ENCODE measurements at places on chromosomes 5 and 9.
A peak's percentile ranks its signal among the peaks of the same experiment; 100 is the strongest.

DNA sequence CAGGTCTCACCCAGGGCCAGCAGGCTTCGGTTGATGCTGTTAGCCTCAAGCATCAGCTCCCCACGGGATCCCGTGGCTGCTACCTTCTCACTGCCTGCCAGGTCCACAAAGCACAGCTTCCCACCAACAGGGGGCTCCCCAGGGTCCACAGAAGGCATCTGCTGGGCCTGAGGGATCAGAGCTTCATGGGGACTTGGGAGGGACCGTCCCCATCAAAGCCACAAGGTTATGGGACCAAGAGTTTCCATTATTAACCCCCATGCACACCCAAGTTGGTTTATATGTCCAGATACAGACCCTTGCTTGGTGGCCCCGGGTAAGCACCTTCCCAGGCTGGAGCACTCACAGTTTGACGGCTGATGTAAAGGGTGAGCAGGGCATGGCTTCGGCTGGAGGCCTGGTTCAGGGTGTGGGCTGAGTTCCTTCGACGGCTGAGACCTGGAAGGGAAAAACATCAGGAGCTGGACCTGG, 3.0 kb downstream of the KIF12 start:
- DNase-seq = no peak

DNA sequence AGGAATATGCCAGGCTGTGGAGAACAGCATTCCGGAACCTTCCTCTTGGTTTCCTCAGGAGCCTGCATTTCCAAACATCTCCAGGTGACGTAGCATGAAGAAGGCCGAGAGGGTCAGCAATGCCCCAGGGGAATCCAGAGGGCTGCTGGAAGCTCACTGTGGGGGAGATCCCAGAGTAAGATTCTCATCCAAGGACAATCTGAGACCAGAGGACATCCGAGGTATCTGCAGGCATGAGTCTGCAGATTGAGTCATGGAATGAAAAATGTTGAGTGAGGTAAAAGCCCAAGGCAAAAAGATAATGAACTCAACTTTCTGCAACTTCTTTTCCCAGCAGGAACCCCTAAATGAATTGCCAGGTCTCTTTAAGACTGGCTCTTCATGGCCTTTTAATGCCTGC, 73.5 kb downstream of the KIF4B start:
- DNase-seq = no peak

DNA sequence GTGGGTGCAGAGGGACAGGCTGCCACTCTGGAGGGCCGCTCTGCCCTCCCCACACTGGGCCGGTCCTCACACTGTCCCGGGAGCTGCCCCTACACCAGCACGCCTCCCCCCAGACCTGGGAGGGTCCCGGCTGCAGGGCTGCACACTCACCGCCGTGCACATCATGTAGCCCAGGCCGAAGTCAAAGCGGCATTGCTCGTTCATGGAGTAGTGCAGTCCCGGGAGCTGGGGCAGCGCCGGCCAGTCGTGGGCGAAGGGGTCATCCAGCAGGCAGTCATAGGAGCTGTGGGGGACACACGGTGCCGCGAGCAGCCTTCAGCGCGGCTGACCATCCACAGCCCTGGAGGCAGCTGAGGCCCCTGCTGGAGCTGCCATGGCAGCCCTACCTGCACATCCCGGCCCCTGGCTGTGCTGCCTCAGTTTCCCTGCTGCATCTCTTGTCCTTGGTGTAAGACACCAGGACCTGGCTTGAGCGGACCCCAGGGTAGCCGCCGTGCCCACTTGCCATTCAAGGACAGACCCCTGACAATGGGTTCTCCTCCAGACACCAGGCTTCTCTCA, 93.2 kb downstream of the ZNF354C start:
- no peak for DNase-seq

DNA sequence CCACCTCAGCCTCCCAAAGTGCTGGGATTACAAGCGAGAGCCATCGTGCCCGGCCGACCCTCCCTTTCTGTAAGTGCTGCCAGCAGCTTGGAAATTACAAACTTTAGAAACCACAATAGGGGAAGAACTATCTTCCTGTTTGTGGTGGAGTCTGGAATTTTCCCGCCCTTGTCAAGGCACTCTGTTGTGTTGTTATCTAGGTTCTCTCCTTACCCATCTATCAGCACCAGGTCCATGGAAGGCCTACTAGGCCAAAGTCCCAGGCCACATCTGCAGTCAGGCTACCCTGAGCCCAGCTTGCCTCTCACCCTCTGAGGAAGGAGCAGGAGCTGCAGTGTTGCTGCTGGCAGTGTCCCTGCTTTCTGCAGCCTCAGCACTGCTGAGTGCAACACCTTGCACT, 214.9 kb downstream of the MCTP1 start:
- no peak for DNase-seq

DNA sequence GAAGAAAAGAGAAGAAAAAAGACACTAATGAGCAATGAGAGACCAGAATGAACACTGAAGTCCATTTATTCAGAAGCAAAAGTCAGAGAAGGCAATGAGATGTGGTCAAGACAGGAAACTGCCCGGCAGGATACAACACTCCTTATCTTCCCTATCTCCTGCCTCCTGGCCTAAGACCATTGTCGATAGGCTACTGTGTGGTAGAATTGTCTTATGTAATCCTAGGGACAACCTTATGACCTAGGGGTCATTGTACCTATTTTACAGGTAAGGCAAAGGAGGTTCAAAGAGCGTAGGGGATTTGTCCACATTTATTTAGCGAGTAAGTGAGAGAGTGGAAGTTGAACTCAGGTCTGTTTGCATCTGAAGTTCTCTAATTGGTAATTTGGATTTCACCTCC, 63.0 kb upstream of the PTPN3 start:
- DNase-seq = no peak

- no peak for DNase-seq
Measured at GRCh38 chr5:32621256-32621655, 35.9 kb downstream of the SUB1 start.

DNA sequence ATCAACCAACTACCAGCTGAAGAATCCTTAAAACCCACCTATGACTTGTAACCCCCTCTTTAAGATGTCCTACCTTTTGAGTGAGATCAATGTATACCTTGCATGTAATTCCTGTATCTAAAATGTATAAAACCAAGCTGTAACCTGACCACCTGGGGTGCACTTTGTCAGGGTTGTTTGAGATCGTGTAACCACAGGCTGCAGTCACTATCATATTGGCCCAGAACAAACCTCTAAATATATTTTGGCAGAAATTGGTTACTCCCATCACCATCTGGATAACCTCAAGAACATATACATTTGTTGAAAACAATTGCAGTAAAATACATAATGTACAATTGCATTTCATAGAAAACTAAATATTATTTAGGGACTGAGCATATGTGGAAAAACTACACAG, 8.4 kb downstream of the CARNMT1 start:
- DNase-seq = no peak

DNA sequence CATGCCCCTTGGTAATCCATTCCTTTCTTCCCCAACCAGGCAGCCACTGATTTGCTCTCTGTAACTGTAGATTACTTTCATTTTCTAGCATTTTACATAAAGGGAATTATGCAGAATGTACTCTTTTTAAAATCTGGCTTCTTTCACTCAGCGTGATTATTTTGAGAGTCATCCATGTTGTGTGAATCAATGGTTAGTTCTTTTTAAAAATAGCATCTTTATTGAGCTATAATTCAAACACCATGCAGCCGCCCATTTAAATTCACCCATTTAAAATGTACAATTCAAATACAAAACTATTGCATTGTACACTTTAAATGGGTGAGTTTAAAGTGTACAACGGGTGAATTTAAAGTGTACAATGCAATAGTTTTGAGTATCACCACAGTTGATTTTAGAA, 2.3 kb upstream of the OR13J1 start:
- DNase-seq = no peak

- DNase-seq = no peak
Measured at GRCh38 chr5:157570531-157571200, 4.9 kb downstream of the ADAM19 start.

- no peak for DNase-seq
Measured at GRCh38 chr9:68462105-68462775, 78.4 kb downstream of the TMEM252 start.

GRCh38 chr5:72561148-72561972, 54.1 kb upstream of the ZNF366 start:
- no peak for DNase-seq

- no peak for DNase-seq
Measured at GRCh38 chr5:78552729-78553342, 95.7 kb downstream of the LHFPL2 start.

- DNase-seq = no peak
Measured at GRCh38 chr5:139082813-139083498, 115.2 kb downstream of the SIL1 start.

DNA sequence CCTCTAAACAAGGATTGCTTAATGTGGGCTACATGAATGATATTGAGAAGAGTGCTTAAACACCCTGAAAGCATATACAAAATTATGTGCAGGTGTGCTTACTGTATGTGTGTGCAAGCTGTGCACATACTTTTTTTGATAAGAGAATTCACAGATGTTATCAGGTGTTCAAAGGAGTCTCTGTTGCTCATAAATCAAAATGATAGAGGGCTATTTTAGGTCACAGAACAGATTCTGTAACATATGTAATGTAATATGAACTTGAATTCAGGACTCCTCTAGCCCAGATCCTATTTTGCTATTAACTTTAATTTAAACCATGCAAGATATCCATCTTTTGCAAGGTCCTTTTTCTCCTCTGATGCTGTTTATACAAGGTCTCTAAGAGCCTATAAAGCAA, 38.2 kb downstream of the CCDC192 start:
- DNase-seq = no peak

DNA sequence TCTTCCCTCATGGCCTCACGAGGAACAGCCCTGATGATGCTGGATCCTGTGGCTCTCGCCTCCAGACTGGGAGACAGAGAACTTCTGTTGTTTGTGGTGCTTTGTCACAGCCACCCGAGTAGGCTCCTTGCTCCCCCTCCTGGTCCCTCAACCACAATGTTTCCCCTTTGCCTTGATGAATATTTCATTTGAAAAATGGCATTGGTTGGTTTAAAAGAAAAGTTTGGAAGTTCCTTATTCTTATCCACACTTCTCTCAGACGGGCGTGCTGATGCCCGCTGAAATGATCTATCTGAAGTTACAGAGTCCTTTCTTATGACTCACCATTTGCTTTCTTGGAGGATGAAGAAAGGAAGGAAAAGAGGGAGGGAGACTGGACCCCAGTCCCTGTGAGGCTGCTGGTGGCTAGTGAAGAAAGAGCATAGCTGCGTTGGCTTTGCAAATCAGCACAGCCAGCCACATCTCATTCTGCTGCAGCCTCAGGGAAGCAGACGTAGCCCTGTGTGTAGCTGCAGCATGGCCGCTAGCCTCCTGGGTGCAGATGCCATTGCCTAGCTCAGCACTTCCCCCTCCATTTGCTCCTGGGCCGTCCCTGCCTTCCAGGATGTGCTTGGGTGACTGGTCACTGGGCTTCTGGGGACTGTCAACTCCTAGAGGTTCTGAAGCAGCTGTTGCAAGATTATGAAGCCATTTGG, 185.9 kb downstream of the ERCC6L2 start:
- peak; percentile 32 for DNase-seq

DNA sequence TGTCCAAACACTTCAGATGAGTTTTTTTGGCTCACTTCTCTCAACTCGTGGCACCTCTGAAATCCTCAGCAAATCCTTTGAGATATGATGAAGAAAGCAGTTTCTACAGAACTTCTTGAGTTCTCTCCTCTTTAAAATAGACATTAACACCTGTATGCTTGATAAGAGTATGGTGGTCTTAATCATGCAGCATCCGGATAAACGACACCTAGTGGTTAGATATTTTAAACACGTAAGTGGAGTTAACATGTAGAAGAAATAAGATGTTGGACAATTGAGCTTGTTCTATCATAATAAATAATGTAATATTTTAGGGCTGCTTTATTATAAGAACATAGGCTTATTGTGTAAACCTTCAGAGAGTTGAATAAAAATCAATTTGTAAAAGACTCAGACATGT, 324.8 kb downstream of the CYLC2 start:
- no peak for DNase-seq

DNA sequence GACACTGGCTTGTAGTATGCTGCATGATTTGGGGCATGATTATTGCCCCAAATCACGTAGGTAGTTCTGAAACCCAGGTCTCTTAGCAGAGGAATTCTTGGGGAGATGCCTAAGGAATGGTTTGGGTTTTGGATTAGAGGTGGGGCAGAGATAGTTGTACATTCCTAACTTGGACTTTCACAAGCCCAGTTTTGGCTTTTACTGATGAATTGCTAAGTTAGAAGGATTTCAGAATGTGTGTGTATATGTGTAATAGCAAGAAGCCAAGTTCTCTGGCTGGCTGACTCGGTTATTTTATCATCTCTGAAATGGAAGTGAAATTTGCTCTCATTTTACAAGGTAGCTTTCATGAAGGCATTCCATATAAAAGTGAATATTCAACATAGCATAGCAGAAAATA, 23.8 kb upstream of the ZNF131 start:
- DNase-seq = no peak

DNA sequence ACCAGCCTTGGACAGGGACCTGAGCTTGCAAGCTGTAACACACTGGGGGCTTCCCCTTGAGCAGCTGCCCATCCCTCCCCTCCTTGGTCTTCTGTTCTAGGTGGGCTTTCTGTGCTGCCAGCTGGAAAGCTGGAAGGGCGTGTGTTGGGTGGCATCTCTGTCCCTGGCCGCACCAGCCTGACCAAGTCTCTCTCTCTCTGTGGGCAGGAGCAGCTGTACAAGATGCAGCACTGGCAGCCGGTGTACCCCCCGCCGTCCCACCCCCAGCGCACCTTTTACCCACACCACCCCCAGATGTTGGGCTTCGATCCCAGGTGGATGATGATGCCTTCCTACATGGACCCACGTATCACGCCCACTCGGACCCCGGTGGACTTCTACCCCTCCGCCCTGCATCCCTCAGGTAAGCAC, 32.1 kb upstream of the POMT1 start:
- DNase-seq = no peak

GRCh38 chr5:58804291-58804690, 221.4 kb downstream of the RAB3C start:
- DNase-seq = no peak

- DNase-seq = no peak
Measured at GRCh38 chr5:168917947-168918600, 338.9 kb upstream of the PANK3 start.

GRCh38 chr5:159301466-159301865, 28.8 kb downstream of the IL12B start:
- DNase-seq = no peak

GRCh38 chr9:76617497-76618175, 146.6 kb upstream of the PCA3 start:
- no peak for DNase-seq

DNA sequence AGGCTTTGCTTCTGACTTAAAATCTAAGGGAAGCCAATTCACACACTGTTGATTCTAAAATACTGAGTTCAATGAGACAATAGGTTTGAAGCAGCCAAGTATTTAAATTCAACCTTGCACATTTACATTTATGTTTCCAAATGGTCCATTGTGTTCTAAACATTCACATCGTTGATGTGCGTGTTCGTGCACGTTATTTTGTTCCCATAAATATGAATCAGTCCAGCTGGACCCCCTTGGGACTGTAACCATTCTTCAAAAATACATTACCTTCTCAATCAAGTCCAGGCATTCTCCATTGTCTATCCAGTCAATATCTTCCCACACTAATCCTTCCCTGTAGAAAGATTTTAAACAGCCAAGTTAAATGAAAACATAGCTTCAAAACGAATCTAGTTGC, 146.4 kb upstream of the RETREG1 start:
- DNase-seq = no peak

- DNase-seq = no peak
Measured at GRCh38 chr5:127685662-127686061, 17.5 kb upstream of the CCDC192 start.

GRCh38 chr9:18829873-18830272, 203.1 kb downstream of the SAXO1 start:
- no peak for DNase-seq

GRCh38 chr5:96901384-96901783, 25.1 kb downstream of the ERAP2 start:
- no peak for DNase-seq
